Mammary epithelial cell (primary cell): ENCODE measurements at places on chromosomes 5 and 9. TPM values are rescaled to one million over a fixed set of nuclear protein-coding genes. Genes with fewer than 3 reads are reported as not detected.

NUTM2F gene
- total RNA-seq, result not detected in 2 replicates

GGTA1 gene
- not detected in 2 replicates for total RNA-seq

KLHL3 gene
- 3.0 and 4.9 TPM in 2 replicates for total RNA-seq

GMCL2 gene
- total RNA-seq, result not detected in 2 replicates

IL31RA gene
- total RNA-seq, result 0.50 TPM

SOX30 gene
- not detected for total RNA-seq

ELAVL2 gene
- total RNA-seq, result 0.67 TPM

RELL2 gene
- total RNA-seq, result 5.7 TPM

TMEM174 gene
- total RNA-seq, result not detected

C7 gene
- total RNA-seq, result not detected in 2 replicates

CA9 gene
- total RNA-seq, result 0.50 TPM

SMC5 gene
- 24.8 and 27.4 TPM in 2 replicates for total RNA-seq

GFPT2 gene
- total RNA-seq, result not detected in 2 replicates

PKD2L2 gene
- total RNA-seq, result not detected in 2 replicates

SLC6A3 gene
- not detected in 2 replicates for total RNA-seq

SUSD3 gene
- not detected in 2 replicates for total RNA-seq

ZDHHC11B gene
- total RNA-seq, result 0.12 TPM in 1 of 2 replicates, not detected in the other

CDC25C gene
- total RNA-seq, result 0.67 TPM

SLC6A19 gene
- total RNA-seq, result not detected

AQP3 gene
- total RNA-seq, result 11.0 TPM

CYSRT1 gene
- total RNA-seq, result 1.3 TPM

OR13C9 gene
- not detected for total RNA-seq

PCDHGB3 gene
- total RNA-seq, result 4.2 TPM

PCDHB6 gene
- 0.13 TPM in 1 of 2 replicates, not detected in the other for total RNA-seq

TPPP gene
- 0.59 and 0.94 TPM in 2 replicates for total RNA-seq

GALNT12 gene
- 0.17 TPM for total RNA-seq

SLC46A2 gene
- not detected for total RNA-seq

PCDHA5 gene
- 0.17 TPM for total RNA-seq

SAPCD2 gene
- 2.1 and 6.9 TPM in 2 replicates for total RNA-seq

ZNF354C gene
- 6.8 TPM for total RNA-seq

RNF183 gene
- total RNA-seq, result not detected

SPINK13 gene
- total RNA-seq, result not detected

SPATA31D4 gene
- total RNA-seq, result not detected in 2 replicates

COL5A1 gene
- total RNA-seq, result 22.8 TPM

SGCD gene
- 0.17 TPM for total RNA-seq

PRR16 gene
- 0.56 and 1.3 TPM in 2 replicates for total RNA-seq

CDC14B gene
- 14.5 TPM for total RNA-seq

PCDHB13 gene
- 0.27 and 0.64 TPM in 2 replicates for total RNA-seq

LCN15 gene
- total RNA-seq, result not detected in 2 replicates
